ENCODE measurements at places on chromosomes 7 and 10.

DNA sequence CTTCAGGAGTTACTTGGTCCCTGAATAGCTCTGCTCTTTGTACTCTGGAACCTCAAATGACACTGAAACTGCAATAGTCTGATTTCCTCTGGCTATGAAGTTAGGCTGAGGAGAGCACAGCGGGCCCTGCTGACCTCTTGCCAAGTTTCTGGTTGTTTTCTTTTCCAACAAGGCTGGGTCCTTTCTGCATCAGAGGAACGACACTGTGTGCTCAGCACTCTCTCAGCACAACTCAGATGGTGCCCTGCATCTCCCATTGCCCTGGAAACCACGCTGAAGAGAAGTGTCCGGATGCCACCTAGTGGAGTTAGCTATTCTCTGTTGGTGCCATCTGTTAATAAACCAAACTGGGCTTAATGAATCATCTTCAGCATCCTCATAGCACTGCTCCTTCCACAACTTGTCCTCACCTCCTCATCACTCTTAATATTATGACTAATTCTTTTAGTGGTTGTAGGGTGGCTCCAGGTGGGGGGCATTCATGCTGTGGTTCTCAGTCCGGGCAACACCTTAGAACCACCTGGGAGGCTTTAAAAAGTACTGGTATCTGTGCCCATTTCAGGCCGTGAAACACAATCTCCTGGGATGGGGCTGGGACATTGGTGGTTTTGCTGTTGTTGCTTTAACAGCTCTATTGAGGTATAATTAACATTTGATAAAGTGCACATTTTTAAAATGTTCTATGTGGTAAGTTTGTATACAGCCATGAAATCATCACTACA is 8.2 kb upstream of the EFCAB10 start:
- peak; percentile 92 for DNase-seq

DNA sequence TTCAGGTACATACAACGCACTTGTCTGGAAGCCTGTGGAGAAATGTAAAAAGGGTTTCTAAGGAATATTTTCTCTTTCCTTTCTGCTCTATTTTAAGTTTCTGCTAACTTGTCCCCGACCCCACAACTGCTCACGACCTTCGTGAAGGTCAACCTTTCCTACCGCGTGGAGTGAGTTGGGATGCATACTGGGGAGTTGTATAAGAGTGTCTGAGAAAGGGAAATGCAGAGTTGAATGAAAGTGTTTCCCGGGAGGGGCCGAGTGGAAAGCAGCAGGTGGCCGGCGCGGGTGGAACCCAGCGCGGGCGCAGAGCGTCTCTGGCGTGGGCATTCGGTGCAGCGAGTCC is 17.9 kb upstream of the ACBD5 start:
- DNase-seq: no peak

DNA sequence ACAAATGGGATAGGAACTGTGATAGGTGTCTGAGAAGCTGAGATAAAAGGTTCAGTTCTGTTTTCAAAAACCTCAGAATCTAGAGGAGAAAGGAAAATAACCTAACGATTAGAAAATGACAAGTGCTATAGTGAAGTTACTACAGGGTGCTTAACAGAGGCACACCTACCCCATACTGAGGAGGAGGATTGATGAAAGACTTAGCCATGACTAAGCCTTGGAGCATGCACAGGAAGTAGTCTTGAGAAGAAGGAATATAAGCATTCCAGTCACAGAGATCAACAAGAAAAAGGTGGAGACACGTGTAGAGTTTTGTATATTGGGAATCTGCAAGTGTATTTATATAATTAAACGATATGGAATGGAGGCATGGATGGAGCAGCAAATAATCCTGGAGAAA is 1225.5 kb upstream of the CELF2 start:
- no peak for DNase-seq

- DNase-seq: peak; percentile 85
Observed at GRCh38 chr10:74888962-74889661, 62.7 kb downstream of the KAT6B start.

DNA sequence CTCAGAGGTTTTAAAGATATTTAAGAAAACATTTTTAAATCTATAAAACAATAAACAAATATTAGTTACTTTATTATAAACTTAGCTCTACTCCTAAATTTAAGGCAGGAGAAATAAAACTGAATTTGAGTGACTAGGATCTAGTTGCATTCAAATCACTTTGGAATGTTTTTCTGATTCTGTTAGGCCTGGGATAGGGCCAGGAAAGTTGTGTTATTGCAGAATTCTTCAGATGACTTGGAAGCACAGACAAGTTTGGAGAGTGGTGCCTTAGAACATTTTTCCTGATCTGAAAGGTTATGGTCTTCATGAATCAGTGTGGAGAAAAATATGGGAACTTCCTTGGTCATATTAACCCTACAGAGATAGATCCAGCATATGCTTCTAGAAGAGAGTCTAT is 15.6 kb upstream of the SLC25A13 start:
- DNase-seq: no peak

- no peak for DNase-seq
Observed at GRCh38 chr10:11097686-11098085, 80.0 kb downstream of the CELF2 start.

DNA sequence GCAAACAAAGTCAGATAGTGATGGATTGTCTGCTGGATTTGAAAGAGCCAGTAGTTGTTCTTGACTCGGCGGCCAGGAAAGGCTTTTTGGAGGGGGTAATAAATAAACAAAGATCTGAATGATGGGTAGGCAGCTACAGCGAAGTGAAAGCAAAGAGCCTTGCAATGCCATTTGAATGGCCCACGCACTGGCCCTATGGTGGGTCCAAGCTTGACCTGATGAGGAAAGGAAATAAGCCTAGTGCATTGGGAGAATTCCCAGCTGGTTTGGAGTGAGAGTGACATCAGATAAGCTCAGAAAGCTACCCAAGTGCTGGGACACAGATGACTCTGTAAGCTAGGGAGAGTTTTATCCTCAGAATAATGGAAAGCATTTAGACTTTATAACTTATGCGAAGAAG is 365.2 kb downstream of the PLXDC2 start:
- DNase-seq: no peak

DNA sequence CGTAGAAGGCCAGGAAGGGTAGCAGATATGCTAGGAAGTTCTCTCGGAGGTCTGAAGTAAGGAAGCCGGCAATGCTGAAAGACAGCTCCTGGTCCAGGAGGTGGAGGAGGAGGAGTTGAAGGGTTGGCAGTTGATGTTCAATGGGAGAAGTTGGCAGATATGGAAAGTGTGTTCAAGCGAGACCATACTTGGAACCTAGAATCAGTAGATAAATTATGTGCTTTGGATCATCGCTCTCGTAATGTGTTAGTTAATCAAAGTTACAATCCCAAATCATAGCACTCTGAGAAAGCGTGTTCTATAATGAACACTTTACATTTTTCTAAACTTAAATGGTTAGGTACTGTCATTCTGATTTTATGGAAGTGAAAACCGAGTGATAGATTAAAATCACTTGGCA is 152.9 kb downstream of the CELF2 start:
- DNase-seq: no peak

DNA sequence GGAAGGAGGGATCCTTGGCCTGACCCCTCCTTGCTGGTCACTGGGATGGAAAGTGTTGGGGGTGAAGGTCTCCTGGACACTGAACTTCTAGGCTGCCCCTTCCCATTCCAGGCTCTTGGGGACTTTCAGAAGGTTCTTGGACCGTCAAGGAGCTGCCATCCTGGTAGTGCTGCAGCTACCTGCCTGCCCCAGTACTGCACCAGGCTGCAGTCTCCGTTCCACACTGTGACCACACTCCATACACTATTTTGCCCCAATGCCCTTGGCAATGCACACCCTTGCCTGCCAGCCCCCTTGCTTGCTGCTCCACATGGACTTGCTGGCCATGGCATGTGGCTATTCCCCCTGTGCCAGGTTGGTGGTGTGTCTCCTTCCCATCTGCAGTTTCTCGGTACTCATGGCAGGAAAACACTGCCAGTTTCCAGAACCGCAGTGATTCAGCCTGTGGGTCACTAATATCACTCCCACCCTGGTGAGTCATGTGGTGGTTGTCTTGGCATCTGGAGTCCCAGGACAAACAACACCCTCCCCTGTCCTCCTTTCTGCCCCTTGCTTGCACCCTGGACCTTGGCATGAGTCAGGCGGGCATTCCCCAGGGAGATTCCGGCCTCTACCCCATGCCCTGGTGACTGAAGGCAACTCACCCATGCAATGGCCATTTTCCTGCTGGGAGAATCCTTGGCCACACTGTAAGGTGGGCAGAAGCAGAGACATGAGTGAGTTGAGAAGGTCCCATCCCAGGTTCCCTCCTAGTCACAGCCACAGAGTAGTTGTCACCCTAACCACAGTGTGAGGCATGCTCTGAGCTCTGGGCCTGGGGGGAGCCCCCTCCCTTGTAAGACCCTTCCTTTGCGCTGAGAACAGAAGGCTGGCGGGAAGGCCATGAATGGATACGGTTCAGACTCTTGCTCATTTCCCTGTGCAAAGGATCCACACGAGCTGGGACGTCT is 32.8 kb downstream of the GOLGA7B start:
- peak; percentile 94 for DNase-seq

DNA sequence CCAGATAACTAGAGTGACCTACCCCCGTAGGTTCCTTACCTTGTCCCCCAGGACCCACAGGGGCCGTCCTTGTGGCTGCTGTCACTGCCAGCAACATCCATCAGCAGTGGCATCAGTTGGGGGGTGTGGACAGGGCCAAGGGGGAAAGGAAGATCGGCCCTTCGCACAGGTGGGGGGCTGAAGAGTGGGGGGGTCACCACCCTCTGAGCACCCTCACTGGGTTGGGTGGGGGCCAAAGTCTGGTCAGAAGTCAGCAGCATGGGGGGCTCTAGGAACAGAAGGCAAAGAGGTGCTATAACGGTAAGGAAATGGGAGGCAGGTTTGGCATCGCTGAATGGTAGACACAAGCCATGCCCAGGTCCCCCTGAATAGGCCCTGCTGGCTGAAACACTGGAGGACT is 4.6 kb downstream of the NOBOX start:
- DNase-seq: no peak

- no peak for DNase-seq
Observed at GRCh38 chr7:125061-125475, 67.3 kb upstream of the FAM20C start.

DNA sequence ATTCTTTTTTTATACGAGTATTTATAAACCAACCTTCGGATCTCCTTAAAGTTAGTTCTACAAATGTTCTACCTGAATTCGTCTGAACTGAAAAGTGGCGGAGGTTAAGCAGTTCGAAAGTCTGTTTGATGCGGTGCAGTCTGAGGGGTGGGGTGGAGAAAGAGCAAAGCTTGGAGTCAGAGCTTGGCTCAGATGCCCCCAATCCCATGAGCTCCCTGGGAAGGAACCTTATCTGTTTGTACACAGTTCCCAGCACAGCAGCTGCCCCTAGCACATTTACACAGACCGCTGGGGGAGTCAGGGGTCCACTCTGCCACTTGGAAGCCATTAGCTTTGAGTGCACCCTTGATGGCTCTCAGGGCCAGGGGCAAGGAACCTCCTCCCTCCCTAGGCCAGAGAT is 30.8 kb downstream of the CPXM2 start:
- DNase-seq: no peak

- peak; percentile 32 for DNase-seq
Observed at GRCh38 chr7:2521952-2522591, 2.5 kb downstream of the LFNG start.

DNA sequence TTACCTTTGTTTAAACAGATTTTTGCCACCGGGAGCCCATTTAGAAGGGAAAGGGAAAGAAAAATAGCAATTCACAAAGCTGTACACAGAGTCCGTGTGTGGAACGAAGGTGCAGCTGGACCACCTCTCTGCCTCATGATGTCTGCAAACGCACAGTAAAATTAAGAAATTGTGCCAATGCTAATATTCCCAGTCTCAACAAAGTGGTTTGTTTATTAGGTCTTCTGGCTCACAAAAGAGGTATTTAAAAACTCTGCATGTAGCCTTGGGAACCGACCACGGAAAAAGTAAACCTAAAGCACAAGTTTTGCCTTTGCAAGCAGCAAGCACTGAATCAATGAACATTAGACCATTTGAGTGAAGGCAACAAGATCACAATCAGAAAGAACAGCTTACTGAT is 57.7 kb downstream of the CREB3L2 start:
- peak; percentile 23 for DNase-seq

DNA sequence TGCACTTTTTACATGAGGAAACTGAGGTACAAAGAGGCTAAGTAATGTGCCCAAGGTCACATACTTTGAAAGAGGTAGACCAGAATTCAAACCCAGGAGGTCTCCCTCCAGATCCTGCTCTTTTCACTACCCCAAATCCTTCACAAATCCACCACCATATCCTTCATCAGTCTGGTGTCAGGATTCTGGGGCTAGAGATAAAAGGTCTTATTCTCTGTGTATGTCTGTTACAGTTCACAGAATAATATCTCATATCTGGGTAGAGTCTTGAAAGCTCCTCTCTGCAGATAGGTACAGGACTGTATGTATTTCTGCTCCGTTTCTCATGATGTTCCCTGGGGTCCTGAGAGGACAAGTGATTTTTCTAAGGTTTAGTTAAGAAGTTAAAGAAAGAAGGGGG is 4.9 kb downstream of the PIK3CG start:
- no peak for DNase-seq

- DNase-seq: no peak
Observed at GRCh38 chr7:141889321-141889720, 26.9 kb upstream of the OR9A4 start.

- peak; percentile 10 for DNase-seq
Observed at GRCh38 chr7:139078399-139078798, 31.1 kb downstream of the ZC3HAV1 start.

GRCh38 chr7:47307311-47307710 is 274.6 kb downstream of the TNS3 start:
- no peak for DNase-seq

DNA sequence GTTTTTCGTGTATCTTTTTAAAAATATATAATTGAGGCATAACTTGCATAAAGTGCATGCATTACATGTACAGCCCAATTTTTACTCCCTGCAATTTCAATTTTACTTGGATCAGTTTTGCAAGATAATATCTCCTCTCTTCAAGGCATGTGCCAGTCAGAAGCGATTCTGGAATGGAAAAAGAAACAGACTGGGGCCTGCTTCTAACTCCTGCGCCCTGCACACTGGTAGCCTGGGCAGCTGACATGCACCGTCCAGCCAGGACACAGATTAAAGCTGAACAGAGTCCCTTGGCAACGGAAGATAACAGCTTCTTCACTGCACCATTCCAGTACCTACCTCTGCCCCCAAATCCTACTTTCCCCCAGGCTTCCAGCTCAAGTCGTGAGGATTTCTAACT is 182.1 kb downstream of the FAM107B start:
- DNase-seq: no peak

DNA sequence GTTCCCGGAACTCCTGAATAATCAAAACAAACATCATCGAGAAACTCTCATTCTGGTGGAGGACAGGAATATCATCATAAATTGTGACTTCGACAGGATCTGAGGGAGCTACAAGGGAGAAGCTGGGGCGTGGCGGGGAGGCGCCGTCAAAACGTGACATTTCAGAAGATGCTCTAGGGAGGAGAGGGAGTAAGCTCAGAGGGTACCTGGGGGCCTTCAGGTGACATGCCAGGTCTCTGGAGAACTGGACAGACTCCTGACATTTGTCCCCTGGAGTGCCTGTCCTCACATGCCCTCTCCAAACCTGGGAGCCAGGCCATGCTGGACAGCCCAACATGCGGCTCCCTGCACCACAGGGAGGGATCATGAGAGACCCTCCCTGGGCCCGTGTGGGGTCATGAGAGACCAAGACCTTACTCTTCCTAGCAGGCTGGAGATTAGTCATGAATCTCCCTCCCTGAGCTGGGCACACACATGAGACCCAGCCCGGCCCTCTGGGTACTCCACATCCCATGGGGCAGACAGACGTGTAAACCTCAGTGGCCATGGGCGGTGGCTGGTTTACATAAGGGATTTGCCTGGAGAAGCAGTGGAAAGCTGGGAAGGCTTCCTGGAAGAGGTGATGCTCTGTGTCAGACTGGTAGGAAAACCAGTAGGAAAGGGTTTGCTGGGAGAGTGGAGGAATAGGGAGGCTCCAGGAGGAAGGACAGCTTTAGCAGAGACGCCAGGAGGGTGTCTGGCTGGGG is 81.0 kb downstream of the MYL10 start:
- no peak for DNase-seq
